Effector memory CD4-positive, alpha-beta T cell (primary cell): ENCODE measurements at places on chromosomes 13 and 19.

- DNase-seq, result no peak
Measured at GRCh38 chr19:33063356-33063752, 1.3 kb downstream of the RHPN2 start.

DNA sequence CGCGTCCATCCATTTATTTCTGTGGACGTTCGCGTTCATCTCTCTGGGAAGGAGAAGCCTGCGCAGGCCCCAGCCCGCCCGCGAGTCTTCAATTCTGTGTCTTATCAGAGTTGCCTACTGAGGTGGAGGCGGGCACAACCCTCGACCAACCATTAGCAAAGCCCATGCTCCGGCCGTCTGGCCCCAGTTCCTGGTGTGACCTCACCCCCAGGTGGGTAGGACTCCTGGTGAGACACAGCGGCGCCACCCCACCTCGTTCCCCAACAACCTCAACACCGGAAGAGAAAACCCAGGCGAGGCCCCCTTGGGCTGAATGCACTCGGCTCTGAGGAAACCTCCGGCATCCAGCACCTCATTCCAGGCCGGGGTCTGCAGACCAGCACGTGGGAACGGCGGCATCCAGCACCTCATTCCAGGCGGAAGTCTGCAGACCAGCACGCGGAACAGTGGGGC, 14.7 kb downstream of the ZNF787 start:
- no peak for DNase-seq

DNA sequence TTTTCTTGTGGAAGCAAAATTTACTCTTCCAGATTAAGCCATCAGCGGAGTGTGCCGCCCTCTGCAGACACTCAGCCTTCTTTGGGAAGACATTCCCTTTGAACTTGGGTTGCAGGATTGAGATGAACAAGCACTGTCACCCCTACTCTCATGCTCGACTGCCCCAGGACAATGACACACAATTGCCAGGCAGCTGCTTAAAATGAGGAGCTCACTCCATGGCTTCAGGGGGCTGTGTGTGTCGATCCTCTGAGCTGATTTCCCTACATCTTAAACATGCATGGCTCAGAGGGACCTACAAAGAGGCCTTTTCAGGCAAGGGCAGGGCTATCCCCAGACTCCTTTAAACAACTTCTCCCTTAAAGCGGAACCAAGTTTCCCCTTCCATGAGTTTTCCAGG, 107.5 kb upstream of the MBNL2 start:
- DNase-seq, result no peak

DNA sequence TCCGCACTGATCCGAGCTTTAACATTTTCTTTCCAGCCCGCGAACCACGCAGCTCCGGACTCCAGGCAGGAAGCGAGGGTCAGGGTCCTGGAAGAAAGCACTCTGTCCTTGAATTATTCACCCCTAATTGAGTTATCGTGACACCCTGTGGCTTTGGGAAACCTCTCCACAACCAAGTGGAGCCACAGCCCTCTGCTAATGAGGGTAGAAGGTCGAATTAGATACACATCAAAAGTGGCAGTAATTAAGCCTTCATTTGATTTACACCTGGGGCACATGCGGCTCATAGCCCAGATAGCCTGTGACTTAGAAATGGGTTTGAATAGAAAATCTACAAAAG, 15.9 kb upstream of the RNF17 start:
- no peak for DNase-seq

DNA sequence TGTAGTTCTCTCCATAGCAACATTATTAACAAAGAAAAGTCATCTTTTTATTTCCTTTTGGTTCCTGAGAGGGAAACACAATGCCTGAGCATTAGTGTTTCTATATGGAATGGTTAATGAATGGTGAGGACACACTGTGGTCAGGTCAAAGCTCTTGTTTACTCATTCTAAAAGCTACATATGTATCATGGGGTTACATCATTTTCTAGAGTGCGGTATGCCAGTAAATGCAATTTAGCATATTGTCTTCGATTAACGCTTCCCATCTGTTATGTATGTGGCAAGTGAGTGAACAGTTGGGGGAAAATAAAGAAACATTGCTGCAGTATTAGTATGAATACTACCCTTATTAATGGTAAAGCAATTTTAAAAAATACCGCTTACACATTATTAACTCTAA, 1152.2 kb upstream of the SPRY2 start:
- no peak for DNase-seq

DNA sequence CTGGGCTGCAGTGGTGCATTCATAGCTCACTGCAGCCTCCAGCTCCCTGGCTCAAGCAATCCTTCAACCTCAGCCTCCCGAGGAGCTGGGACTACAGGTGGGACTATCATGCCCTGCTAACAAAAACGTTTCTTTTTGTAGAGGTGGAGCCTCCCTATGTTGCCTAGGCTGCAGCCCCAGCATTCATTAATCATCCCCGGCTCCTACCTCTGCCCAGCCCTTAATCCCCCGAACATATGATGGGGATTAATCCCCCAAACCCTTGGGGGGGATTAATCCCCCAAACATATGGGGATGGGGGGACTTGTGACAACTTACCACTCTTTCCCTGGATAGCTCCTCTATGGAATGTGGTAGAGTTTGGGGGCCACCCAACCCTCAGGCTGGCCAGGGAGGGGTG, 45.9 kb downstream of the SUGP2 start:
- no peak for DNase-seq

GRCh38 chr13:64471916-64472315, 2758.2 kb downstream of the PCDH9 start:
- DNase-seq, result no peak

DNA sequence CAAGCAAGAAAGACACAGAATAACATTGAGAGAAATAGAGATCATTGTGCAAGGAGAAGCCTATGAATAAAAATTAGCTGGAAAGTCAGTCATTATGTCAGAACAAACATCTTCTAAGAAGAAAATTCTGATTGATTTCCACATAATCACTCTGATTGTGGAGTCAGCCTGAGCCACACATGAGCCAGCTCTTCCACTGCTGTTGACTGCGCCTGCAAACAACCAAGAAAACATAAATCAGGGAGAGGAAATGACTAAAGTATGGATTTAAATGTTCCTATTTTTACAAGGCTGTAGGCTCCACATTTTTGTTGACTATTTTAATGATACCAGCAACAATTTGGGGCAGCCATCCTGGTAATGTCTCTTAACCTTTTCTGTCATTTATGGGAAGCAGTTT, 962.3 kb downstream of the EFNB2 start:
- no peak for DNase-seq

DNA sequence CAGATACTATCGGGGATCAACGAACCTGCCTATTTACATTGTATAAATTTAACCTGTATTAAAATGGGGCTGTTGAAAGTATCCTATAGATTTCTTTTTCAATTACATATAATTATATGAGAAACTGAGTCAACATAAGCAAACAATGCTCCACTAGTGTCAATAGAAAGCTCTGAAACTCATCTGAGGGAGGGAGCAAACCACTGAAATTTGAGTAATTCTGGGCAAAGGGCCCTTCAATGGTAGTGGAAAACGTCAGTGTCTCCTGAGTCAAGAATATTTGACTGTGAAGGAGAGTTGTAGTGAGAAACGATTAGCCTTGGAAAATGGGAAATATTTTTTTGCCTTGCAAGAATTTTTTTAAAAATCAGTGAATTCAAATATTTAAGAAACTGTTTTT, 17.6 kb upstream of the VN1R4 start:
- no peak for DNase-seq

DNA sequence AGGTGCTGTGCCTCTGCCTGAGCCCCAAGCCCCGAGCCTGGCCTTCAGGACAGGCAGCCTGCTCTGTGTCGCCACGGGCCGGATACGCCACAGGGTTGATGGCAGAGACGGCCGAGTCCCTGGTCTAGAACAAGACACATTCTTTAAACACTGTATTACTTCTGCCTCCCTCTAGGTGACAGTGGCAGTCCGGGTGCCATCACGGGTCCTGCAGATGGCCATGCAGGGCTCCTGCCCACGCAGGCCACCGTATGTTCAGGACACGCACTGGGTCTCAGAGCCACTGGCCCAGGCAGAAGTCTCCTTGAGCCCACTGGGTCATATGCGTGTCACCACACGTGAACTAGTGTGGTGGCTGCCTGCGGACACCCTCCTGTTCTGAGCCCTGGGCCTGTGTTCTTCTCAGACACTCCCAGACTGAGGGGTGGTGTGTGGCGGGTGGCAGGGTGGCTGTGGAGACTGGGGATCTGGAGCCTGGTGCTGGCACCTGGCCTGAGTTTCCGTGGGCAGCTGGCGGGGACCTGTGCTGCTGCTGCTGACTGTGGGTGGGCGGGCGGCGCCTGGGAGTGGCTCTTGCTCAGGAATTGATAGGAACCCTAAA, 4.4 kb downstream of the PLEKHJ1 start:
- DNase-seq, result no peak

DNA sequence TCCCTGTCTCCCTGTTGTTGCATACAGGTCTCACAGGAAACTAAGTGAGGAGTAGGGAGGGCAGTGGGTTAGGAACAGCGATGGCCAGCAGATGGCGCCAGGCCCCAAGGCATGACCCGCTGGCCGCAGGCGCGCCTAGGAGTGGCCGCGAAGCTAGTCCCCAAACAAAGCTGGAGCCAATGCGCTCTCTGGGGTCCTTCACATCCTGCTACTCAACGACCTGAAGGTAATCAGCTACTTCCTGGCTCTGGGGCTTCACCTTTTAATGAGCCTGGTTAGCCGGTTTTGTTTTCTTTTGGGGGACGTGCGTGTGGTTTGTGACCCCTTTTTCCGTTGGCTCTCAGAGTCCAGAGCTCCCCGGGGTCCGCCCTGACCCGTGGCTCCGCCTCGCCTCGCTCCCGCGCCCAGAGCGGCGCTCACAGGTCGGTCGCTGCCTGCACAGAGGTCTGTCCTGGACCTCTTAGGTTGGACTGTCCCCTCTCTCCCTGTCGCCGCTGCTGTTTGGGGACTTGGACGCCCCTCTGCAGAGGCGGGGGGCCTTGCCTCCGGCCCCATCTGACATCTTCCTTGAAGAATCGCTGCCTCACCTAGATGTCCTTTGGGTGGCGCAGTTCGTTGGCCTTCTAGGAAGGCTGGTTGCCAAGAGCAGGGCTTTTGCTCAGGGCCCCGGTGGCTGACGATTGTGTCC, 62.2 kb upstream of the GTF3A start:
- peak; percentile 51 for DNase-seq

DNA sequence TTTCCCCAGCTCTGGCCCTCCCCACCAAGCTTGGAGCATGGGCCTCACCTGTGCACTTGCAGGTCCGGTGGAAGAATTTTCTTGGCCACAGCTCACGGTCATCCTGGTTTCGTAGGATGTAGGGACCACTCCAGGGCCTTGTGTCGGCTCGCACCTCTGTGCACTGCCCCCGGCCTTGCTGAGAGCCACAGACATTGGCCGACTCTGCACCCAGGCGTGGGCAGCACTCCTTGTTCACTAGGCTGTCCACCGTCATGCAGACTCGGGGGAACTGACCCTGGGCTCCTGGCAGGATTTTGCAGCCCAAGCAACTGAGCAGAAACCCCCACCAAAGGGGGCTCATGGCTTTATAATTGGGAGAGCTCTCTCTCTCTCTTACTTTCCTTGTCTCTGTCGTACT, 569 bp downstream of the DCT start:
- DNase-seq, result no peak

DNA sequence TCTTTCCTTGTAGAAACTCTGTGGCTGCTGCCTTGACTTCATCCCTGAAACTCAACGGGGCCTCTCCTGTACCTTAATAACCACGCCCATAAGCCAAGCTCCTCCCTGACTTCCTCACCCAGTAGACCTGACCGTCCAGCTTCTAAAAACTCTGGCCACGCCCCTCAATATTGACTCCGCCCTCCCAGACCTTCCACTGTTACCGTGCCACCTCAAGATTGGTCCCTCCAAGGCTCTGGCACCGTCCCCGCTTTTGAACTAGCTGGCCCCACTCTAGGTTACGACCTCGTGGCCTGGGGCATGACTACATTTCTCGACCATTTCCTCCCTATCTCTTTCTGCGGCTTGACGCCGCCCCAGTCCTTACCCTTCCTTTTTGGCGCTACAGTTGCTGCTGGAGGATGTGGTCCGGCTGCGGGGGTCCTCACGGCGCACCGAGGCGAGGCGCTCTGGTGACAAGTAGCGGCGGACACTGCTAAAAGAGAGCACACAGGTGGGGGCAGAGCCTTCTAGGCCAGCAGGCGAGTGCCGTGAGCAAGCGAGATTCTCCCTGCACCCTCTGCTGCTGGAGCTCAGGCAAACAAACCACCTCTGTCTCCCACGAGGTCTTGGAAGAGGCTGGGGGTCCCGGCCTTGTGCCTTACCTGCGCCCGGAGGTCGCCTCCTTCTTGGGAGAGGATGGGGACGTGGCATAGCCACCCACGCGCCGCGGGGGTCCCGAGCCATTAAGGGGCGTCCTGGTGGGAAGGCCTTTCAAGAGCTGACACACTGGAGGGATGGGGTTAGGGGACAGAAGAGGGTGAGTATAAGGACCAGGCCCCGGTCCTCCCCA, 2.3 kb upstream of the EML2 start:
- DNase-seq, result peak; percentile 66

DNA sequence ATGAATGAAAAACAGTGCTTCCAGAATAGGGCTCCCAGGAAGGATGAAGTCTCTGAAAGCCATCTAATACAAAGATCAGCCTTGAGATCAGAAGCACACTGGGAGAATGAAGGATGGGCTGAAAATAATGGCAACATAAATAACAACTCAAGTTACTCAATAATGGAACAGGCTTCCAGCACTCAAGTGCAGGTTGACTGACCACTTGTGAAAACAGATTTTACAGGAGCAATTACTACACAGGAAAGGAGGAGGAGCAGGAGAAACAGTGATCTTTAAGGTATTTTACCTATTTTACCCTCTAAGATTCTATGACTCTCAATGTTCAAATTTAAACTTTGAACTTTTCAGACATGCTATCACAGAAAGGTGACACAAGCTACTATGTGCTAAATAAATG, 106.0 kb downstream of the USP12 start:
- no peak for DNase-seq

- no peak for DNase-seq
Measured at GRCh38 chr13:109036078-109036780, 406.8 kb downstream of the MYO16 start.

- DNase-seq, result no peak
Measured at GRCh38 chr19:58355908-58356765, 2.8 kb upstream of the A1BG start.

DNA sequence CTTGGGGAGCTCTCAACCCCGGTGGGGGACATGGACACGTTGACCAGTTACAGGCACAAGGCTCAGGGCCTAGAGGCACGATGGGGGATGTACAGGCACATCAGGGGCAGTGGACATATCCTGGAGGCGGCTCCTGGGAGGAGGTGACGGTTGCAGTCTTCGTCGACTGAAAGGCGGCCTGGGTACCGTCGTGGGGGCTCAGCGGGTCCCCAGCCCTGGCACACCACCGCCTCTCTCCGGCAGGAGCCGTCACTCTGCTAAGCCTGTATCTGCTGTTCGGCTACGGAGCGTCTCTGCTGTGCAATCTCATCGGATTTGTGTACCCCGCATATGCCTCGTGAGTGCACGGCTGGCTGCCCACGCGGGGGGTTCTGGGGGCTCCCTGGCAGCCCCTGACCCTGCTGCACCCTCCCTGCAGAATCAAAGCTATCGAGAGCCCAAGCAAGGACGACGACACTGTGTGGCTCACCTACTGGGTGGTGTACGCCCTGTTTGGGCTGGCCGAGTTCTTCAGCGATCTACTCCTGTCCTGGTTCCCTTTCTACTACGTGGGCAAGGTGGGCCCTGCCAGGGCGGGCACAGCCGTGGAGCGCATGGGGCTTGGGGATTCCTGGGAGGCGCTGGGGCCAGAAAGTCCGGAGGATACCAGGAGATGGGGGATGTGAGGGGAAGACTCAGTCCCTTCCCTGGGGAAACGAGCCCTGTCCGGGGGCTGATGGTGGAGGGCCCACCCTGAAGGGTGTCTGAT, 4.2 kb downstream of the REEP6 start:
- no peak for DNase-seq
